Brain (organoid and tissue), 16 donors: ENCODE measurements at places on chromosomes 16 and 17.

- peak; percentile 91 for DNase-seq
These were observed 10.8 kb downstream of the HID1 start for GRCh38 chr17:74961657-74962350.

GRCh38 chr16:72657791-72658190 is 390.1 kb downstream of the ZFHX3 start:
- DNase-seq, result no peak

GRCh38 chr16:81444448-81445121 is at the start of gene CMIP:
Gene CMIP (plus strand): TSS chr16:81444808.
- peak; percentile 93 for DNase-seq

DNA sequence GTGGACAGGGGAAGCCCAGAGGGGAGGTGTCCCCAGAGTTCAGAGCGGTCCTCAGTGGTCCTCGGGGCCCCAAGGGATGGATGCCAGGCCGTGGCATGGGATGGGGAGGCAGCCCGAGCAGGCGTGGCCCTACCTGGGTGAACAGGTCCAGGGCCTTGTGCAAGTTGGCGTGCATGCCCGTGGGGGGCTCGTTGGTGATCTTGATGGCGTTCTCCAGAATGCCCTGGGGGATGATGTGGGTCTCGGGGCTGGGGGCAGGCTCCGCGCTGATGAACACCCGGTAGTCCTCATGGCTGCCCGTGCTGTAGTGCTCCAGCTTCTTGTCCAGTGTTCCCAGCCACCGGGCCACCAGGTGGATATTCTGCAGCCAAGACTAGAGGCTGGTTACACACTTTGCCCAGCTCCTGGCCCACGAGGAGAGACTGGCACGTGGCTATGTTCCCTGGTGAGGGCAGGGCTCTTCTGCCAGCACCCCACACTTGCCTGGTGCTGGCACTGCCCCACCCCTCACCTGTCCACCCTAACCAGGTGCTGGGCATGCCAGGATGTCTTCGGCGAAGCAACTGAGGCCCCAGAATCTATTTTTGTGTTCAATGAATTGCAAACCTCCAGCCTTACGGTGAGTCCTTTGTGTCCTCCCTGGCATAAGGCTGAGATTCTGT is 59.2 kb downstream of the PGS1 start:
- DNase-seq, result no peak

DNA sequence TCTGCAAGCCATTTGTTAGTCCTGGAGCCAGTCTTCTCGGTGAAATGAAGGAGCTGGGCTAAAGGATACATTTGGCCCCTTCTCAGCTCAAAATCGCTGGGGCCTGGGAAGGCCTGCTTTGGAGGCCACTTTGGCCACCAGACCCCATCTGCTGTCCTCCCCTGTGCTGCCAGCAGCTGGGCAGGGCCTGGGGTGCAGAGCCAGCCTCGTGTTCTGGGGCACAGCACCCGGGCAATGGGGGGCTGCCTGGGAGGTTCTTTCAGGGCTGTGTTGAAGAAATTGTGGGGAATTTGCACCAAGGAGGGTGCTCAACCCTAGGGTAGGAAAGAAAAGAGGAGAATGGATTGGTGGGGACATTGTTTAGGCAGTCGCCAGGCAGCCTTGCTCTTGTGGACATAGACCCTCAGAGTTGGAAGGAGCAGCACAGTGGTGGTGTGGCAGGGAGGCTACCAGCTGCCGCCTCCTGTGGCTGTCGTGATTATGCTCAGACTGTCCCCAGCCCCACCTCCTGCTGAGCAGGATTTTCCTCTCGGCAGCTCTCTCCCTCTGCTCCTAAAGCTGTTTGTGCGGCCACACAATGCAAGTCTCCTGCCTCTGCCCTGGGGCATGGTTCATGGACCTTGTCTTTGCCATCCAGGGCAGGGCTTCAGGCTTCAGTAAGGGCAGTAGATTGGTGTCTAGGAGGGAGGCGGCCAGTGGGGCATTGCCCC is 174.8 kb downstream of the NTN1 start:
- DNase-seq, result no peak

DNA sequence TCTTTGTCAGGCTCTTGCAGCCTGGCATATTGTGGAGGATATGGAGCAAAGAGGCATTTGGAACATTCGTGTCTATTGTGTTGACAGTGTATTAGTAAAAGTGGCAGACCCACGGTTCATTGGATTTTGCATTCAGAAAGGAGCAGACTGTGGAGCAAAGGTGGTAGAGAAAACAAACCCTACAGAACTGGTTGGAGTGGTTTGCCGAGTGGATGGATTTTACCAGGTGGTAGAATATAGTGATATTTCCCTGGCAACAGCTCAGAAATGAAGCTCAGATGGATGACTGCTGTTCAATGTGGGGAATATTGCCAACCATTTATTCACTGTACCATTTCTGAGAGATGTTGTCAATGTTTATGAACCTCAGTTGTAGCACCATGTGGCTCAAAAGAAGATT is 44.5 kb downstream of the EFCAB13 start:
- DNase-seq, result peak; percentile 28

DNA sequence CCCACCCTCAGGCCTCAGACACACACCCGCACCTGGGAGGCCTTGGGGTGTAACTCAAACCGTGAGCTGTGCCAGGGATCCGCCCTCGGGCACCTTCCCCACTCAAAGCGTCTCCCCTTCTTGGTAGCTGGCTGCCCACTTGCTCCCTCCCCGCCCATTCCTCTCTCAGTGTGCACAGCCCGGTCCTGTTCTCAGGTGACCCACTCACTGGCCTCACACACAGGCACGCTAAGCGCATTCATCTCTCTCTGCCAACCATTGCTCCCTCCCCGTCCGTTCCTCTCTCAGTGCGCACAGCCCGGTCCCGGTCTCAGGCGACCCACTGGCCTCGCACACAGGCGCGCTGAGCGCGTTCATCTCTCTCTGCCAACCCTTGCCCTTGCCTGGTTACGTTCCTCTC is 20.8 kb downstream of the WDR45B start:
- no peak for DNase-seq

GRCh38 chr16:17827313-17827712 is 356.6 kb upstream of the XYLT1 start:
- DNase-seq, result peak; percentile 30

DNA sequence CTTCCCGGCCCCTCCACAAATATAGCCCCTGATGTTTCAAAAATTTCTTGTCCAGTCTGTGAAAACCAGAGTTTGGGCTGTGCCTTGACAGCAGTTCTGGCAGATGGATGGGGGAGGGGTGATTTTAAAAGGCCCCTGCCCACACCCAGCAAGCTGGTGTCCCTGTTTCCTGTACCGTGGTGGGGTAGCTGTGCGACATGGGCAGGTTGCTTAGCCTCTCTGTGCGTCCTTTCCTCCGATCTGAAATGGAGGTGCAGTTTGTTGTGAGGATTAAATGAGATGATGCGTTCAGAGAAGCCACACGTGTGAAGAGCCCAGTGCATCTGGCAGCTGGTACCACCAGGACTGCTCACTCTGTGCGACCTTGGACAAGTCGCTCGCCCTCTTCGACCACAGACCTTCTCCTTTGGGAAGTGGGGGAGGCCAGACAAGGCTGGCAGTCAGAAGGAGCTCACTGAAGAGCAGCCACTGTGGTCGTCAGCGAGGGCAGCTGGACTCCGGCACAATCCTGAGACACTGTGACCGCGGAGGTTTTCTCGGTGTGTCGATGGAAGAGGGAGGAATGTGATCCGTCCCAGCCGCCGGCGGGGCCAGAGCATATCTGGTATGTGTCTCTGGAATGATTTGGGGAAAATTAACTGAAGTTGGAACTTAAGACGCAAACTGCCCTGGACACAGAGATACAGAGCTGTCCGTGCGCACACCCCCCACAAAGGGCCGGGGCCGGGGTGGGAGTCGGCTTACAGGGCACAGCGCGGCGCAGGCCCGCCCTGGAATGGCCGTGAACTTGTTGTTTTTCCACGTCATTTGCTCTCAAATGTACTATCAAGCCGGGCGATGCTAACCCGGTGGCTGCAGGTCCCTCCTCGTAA is 721 bp upstream of the WFIKKN2 start:
- DNase-seq, result peak; percentile 10

DNA sequence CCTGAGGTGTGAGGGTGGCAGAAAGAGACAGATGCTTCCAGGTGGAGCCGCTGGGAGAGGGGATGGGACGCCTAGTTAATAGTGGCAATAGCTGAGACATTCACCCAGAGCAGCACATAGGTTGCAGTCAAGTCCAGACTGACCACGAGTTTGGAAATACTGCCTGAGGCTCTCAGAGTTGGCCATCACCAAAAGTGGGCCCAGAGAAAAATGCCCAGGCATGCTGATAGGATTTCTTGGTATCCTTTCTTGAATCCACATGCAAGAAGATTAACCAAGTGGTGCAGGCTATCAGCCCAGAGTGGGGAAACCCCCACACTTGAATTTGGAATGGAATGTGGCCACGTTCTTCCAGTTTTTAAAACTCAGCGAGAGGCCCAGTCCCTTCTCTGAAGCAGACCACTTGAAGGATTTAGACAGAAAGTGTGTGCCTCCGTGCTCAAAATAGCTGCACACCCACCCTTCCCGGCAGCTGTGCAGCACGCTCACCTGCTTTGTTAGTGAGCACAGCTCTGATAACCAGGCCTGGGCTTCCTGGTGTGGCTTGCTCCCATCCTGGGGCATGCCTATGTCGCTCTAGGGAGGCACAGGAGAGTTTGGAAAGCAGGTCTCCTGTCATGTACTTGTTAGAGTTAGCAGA is 35.7 kb downstream of the PLD6 start:
- DNase-seq, result no peak

DNA sequence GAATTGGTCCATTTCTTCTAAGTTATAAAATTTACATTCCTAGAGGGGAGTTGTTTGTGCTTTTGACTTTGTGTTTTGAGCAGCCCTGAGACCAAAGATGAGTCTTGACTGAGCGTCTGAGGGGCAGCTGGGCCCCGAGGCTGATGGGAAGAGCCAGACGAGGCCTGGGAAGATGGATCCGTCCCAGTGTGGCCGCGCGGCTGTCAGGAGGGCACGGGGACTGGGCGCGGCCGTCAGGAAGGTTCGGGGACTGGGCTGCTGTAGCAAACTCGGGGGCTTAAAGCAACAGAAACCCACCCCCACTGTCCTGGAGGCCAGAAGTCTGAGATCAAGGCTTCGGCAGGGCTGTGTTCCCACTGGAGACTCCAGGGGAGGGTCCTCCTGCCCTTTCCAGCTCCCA is 38.2 kb upstream of the GNG13 start:
- DNase-seq, result no peak

DNA sequence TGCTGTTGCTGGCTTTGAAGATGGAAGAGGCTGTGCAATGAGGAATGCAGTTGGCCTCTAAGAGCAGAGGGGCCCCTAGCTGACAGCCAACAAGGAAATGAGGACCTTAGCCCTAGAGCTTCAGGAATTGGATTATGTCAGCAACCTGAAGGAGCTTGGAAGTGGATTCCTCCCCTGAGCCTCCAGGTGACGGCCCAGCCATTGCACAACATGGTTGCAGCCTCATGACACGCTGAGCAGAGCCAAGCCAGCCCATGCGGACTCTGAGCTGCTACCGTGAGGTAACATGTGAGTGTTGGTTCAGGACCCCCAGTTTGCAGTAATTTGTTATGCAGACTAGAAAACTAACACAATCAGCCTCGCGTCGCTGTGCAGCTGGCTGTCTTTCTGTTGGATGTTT is 20.2 kb downstream of the CCDC42 start:
- DNase-seq, result no peak

- no peak for DNase-seq
These were observed 109.9 kb downstream of the GNAO1 start for GRCh38 chr16:56300891-56301850.

- peak; percentile 86 for DNase-seq
These were observed at the start of gene CCL2 for GRCh38 chr17:34254651-34255380. Gene CCL2 (plus strand): TSS chr17:34255285. CDS start chr17:34255350, 65 bp downstream.

DNA sequence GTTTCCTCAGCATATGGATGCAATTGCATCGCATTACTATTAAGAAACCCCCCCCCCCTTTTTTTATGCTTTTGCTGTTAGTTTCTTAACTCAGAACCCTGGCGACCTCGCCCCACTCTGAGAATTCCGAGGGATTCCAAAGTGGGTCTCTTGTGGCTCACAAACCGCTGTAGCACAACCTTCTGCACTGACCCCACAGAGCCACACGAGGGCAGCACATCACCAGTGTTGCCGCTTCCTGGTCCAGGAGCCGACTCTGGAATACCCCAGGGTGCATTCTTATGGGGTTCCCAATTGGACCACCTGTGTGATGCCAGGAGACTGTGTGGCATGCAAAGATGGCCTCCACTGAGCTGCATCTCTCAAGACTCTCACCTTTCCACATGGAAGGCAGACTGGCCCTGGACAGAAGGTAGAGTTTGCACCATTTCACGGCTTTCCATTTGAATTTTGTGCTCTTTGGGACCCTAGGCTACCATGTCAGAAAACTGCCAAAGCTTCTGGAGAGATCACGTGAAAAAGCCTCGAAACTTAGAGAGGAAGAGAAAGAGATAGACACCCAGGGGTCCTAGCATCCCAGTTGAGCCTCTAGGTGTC is 432.7 kb upstream of the ASIC2 start:
- peak; percentile 66 for DNase-seq

DNA sequence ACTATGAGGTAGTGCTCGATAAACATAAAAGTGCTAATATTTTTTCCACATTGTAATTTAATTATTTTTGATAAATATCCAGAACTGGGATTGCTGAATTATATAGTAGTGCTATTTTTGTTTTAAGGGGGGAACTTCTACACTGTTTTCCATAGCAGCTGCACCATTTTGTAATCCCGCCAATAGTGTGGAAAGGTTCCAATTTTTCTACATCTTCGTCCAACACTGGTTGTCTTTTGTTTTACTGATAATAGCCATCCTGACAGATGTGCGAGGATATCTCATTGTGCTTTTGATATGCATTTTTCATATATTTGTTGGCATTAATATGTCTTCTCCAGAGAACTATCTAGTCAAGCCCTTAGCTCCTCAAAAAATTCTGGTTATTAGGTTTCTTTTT is 259.6 kb upstream of the KCNJ16 start:
- DNase-seq, result no peak

DNA sequence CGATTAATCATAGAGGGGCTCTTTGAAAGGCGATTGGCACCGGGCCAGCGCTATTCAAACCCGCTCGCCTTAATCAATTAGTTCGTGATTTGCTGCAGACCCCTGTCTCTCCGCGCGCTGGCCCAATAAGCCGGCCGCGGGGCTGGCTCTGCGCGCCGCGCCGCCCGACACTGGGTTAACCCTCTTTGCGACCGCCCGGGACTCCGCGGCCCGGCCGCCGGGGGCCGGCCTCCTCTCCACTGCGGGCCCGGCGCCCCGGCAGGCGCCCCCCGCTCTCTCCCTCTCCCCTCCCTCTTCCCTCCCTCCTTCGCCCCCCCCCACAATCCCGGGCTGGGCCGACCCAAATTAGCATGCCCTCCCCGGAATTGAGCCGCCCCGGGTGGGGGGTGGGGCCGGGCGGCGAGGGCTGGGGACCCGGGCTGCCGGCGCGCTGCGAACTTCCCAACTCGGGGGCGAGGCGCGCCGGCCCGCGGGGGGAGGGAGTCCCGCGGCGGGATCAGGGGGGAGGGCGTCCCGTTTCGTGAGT is 428 bp upstream of the SALL1 start:
- DNase-seq, result peak; percentile 91
